SK-N-MC (cell line): ENCODE measurements at places on chromosomes 16 and 17.
A peak's percentile ranks its signal among the peaks of the same experiment; 100 is the strongest.

GRCh38 chr17:72119873-72120641, 763 bp upstream of the SOX9 start:
- DNase-seq, result no peak

GRCh38 chr17:52376137-52376536, 217.6 kb upstream of the CA10 start:
- no peak for DNase-seq

- DNase-seq, result peak; percentile 14
Observed at GRCh38 chr16:49564496-49565229, 191.1 kb downstream of the C16orf78 start.

DNA sequence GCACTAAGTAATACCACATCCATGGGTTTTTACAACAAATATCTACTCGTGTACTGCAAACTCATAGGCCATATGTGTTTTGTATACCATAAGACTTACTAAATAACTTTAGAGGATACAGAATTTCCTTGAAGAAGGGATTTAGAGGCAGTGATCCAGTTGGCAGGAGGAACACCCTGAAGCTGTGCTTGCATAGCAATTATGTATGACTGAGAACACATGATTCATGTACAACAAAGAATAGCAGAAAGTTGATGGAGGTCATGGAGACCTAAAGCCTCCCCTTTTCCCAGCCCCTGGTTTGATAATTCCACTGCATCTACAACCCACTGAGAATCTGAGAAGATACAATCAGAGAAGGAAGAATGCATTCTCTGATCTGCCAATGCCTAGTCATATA, 83.8 kb upstream of the PMFBP1 start:
- DNase-seq, result no peak

DNA sequence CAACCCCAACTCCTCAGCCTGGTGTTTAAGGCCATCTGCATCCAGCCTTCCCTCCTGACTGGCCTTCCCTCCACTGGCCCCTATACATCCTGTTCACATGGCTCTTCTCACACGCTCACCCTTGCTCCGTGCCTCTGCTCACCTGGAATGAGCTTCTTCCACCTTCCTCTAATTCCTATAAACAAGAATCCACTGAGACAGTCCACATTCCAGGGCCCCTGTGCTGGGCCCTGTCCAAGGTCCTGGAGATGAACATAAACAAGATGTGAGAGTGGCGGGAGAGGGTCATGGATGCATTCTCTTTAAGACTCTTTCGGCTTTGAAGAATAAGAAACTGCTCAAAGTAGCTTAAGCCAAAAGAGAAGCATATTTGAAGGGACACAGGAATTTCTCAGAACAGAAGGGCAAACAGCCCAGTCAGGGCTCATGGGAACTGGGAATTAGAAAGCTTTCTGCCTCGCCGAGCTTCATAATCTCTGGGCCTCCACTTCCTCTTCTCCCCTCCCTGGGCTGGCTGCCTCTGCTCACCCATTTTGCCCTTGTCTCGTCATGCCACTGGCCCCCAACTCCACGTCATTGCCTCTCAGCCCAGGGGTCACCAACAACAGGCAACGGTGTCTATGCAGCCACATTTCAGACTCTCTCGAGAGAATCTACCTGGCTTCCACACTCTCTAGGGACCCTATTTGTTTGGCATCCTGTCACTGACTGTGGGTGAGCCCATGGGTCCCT, 13.5 kb downstream of the SPPL2C start:
- no peak for DNase-seq

DNA sequence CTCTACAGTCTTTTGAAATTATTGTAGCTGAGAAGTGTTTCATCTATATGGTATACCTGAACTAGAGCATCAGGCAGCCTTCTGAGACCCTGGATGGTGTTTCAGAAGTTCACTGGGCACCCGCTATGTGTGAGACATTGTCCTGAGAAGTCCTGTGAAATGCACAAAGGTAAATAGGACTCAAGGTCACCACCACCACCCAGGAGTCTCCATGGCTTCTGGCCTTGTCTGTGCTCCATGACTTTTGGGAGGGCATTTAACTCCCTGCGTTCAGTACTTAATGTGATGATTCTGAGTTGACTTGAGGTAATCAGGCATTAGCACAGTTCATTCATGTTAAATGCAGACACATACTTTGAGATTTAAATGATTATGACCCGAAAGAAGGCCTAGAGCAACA, 1.1 kb downstream of the MLYCD start:
- DNase-seq, result no peak

DNA sequence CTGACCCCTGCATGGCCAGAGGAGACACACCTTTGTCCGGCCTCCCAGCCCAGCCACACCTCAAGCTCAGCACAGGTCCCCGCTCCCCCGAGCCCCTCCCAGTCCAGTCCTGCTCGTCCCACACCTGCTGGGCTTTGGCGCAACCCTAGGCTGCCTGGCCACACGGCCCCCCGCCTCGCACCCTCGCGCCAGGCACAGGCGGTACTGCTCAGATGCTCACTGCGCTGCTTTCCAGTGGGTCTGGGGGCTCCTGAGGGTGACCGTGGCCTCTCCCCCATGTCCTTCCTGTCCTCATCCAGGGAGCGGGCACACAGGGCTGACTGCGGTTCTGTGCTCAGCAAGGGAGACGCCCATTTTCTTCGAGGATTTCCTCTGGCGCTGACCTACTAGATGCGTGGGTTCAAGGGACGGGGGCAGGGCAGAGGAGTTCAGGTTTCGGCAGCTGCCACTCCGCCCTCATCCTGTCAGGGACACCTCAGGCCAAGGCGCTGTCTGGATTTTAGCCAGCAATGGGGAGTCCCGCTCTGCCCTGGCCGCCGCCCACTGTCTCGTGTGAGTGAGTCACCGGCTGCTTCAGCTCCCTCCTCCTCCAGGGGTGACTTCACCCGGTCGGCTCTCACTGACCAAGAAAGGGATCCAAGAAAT, 118.0 kb upstream of the ZNF469 start:
- no peak for DNase-seq

DNA sequence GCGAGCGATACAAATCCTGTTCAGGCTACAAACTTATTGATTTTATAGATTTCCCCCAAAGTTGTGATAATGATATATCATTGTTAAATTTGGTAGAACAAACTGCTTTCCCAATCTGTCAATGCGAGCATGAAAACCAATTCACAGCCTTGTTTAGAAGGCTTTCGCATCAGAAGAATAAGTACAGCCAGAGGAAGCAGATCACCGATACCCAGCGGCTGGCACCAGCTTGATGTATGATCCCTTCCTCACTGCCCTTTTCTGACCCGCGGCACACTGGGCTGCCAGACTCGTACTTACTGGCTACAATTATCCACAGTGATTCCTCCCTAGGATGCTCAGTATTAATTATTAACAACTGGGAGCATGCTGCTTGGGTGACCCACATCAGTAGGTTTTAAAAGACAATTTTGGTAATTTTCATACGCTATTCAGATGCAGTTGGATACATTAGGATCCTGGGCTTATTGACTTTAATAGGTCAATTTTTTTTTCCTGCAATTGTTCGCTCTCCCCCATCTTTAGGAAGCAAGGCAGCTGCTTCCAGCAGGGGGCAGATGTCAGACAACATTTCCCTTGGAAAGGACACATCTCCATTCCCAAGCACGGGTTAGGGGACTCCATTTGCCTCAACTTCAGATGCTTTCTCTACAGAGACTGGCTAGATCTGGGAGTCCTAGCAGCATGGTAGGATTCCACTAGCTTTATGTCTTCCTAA, 582.7 kb upstream of the PSMD7 start:
- DNase-seq, result no peak

- no peak for DNase-seq
Observed at GRCh38 chr17:81131486-81132196, 33.7 kb upstream of the PVALEF start.

DNA sequence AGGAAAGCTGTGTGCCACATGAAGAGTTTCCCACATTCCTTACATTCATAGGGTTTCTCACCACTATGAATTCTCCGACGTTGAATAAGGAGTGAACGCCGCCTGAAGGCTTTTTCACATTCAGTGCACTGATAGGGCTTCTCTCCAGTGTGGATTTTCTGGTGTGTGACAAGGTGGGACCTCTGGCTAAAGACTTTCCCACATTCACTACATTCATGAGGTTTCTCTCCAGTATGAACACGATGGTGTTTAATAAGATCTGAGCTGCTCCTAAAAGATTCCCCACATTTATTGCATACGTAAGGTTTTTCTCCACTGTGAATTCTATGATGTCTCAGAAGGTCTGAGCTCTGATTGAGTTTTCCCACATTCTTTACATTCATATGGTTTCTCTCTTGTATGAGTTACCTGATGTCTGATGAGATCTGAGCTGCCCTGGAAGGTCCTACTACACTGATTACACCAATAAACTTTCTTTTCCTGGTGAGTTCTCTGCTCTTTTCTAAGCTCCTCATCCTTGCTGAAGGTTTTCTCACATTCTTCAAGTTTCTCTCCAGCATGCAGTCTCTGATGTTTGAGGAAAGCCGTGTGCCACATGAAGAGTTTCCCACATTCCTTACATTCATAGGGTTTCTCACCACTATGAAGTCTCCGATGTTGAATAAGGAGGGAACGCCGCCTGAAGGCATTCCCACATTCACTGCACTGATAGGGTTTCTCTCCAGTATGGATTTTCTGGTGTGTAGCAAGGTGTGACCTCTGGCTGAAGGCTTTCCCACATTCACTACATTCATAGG, 10.0 kb downstream of the ZNF594 start:
- DNase-seq, result no peak

- no peak for DNase-seq
Observed at GRCh38 chr17:76462556-76463290, 4.7 kb upstream of the AANAT start.
